GDM1 (cell line): ENCODE measurements at places on chromosomes 7 and 10.

DNA sequence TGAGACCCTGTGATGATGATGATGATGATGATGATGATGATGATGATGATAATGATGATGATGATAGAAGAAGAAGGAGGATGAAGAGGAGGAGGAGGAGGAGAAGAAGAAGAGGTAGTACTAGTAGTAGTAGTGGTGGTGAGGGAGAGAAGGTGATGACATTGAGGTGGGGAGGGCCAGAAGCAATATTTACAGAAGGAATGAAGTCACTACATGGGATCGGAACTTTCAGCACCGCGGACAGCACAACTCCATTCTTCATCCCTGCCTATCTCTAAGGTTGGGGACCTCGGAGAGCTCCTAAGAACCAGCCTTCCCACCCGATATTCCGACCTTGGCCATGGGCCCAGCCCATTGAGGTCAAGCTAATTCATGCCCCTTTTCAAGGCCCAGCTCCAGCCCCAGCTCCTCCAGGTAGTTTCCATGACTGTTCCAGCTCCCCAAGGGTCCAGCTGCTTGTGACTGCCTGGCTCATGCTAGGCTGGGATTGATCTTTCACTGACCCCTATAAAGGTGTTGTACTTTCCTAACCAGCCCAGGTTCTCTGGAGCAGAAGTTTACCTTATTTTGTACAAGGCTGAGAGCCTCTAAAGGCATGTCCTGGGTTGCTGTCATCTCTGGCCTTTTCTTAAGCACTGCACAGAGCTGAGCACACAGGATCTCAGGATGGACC lies 10.3 kb downstream of the CRHR2 start:
- peak; percentile 19 for DNase-seq

DNA sequence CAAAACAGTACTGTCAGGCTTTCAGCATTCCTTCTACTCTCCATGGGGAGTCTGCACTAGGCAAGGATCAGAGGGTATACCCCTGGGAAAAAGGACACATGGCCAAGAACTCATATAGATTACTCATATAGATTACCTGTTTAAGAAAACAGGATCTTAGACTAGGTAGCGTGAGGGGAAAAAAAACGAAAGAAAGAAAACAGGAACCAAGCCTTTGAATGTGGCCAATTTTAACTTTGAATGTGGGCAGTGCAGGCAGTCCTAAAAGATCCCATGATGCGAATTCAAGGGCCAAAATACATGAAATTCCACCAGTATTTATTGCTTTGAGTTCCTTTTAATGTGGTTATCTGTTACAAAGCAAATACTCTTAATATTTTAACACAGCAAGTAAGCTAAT lies 108.6 kb upstream of the TAC1 start:
- DNase-seq = no peak

DNA sequence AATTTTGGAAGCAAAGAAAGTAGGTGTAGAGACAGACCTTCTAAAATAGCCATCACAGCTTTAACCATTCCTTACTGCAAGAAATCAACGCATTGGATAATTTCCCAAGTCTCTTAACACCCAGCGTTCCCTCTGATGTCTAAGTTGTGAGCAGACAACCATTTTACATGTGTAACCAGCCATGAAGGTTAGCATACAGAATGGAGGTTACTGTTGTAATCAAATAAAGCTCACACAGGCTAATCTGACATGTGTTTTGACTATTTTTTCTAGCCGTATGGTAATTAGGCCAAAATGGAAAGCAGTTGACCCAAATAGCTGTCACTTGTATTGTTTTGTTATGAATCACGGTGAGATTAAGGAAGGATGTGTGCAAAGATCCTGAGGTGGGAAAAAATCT lies 336.4 kb downstream of the RNLS start:
- DNase-seq = no peak

- no peak for DNase-seq
Measured at GRCh38 chr7:1969459-1970284, 263.1 kb downstream of the MAD1L1 start.

DNA sequence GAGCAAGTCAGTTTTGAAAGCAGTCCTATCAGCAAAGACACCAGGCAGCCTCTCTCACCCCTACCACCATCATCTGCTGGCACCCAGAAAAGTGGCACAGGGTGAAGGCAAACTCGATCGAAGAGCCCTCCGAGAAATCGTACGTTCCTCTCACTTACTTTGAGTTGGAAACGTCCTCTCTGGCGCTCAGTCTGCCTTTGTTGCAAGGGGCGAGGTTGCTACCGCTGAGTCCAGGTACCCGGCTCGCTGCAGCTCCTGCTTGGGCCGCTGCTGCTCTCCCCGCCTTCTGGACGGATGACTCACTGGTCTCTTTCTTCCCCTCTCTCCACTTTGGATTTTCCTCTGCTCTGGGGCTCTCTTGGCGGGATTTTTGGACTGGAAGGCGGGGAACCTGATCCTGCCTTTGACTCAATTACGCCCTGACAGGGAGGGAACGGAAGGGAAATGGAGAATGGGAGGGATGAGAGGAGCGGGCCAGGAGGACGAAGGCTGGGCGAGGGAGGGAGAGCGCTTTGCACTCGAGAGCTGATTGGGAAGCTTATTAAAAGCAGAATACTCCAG lies at the start of gene PTN:
TSS of gene PTN (minus strand) at position 453 of the 561 bp plus-strand sequence. CDS start 88,760 bp downstream, outside the sequence.
- no peak for DNase-seq
